ENCODE measurements at places on chromosomes 3 and 15.

GRCh38 chr3:50294492-50295403 is 2.5 kb upstream of the IFRD2 start:
- DNase-seq, result no peak

GRCh38 chr15:67094001-67094826 is 28.8 kb downstream of the SMAD3 start:
- DNase-seq, result no peak

DNA sequence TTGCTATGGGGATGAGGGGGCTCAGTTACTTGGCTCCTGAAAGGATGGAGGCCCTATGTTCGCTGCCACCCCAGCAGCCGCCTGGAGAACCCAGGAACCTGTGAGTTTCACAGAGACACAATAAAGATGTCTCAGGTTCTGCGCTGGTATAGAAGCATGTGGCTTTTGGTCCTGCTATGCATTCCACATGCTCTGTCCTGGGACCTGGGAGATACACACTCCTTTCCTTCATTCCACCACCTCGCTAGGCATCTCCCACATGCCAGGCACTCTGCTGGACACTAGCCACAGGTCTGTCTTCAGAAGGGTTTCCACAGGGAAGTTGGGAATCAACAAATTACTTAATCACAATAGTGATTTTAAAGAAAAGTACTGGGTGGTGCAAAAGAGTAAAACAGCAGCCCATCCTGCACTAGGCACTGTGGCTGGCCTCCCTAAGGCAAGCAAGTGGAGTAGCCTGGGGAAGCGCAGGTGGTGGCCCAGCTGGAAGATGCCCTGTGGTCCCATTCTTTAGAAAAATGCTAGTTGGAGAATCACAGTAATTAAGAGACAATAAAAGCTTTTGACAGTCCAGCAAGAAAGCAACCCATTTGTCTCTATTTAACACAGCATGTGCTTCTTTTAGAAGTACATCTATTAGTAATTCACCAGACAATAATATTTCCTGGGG is 408.9 kb upstream of the WNT5A start:
- DNase-seq, result no peak

DNA sequence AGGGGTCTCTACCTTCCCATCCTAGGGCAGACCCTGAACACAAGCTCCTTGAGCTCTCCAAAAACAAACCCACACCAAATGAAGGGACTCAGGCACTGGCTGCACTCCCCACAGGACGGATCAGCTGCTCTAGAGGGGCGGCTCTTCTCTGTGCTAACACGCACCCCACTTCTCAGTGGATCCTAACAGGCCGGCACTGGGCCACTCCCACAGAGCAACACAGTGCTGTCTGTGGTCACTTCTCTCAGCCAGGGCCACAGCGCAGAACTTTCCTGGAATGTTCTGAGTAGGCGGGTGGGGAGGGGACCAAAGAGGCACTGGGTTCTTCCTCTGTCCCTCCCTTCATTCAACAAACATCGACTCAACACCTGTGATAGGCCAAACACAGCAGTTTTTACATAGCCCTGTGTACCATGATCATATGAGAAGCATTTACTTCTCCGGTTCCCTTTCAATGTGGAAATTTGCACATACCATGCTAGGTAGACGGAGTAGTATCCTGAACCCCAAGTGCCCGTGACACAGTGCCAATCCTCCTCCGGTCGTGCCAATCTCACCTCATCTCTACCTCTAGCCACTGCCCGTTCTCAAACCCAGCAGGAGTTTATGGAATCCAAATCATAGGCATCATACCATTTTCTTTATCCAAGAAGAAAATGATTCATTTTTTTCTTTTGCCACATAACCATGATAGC is 98.1 kb downstream of the LRIG1 start:
- no peak for DNase-seq

DNA sequence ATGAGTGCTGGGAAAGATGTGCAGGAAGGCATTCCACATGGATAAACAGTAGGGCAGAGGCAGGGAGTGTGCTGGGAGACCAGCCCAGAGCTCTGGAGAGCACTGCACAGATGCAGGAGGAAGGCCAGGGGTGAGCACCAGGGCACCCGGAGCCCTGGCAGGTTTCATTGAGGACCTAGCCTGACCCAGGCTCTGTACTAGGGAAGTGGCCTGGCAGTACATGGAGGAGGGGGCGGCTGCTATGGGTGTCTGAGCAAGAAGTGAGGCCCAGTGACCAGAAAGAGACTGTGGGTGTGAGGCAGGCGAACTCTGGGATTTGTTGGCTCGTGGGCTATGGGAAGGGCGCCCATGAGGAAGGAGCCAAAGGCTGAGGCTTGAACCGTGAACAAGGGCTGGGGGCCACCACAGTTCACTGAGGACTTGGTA is 139.1 kb downstream of the DNAJB8 start:
- DNase-seq, result no peak

- no peak for DNase-seq
Measured at GRCh38 chr3:88957711-88958439, 149.5 kb upstream of the EPHA3 start.
